ENCODE measurements at places on chromosomes 4 and X.

- DNase-seq: no peak
Observed at GRCh38 chr4:154120006-154120676, 331.3 kb upstream of the SFRP2 start.

GRCh38 chr4:177041356-177041755, 248.6 kb upstream of the VEGFC start:
- DNase-seq: no peak

DNA sequence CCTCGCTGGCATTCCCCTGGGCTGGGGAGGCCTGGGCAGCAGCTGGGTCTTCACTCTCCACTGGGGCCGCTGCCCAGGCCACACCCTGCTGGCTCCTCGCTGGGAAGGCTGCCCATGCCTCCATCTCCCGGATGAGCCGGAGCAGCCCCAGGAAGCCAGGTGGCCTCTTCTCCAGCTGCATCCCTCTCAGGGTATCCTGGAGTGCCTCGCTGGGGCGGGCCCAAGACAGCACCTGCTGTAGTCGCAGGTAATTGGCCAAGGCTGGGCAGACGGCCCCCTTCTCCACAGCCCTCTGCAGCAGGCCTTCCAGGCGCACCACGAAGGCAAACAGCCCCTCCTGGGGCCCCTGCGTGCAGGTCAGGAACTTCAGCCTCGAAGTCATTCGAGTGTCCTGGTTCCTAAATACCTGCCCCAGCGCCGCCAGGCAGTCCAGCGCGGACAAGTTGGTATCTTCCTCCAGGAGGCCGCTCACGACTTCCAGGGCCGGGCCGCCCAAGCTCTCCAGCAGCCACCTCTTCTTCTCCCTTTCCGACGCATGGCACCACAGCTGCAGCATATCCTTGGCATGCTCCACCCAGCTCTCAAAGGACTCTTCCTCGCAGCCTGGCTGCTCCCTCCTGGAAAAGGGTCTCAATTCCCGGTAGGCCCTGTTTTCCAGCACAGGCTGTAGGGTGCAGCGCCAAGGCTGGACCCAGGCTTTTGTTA, 3.7 kb downstream of the PNMA6E start:
- DNase-seq: no peak

- no peak for DNase-seq
Observed at GRCh38 chr4:78880874-78881492, 58.3 kb downstream of the PAQR3 start.

DNA sequence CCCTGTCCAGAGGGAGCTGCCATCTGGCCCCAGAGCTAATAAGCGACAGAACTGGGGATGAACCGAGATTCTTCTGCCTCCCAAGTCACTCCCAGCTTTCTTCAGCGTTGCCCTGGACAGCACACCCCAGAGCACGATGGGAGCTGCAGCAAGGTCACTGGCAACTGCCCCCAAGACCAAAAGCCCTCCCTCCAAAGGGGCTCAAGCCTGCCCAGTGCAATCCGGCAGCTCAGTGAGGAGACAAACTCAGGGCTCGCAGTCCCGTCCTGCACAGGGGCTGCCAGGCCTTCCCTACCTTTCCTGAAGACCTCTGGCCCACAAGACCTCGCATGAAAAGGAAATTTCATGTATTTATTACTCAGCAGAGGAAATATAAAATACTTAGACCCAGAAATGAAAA, 174.8 kb downstream of the BCOR start:
- no peak for DNase-seq

DNA sequence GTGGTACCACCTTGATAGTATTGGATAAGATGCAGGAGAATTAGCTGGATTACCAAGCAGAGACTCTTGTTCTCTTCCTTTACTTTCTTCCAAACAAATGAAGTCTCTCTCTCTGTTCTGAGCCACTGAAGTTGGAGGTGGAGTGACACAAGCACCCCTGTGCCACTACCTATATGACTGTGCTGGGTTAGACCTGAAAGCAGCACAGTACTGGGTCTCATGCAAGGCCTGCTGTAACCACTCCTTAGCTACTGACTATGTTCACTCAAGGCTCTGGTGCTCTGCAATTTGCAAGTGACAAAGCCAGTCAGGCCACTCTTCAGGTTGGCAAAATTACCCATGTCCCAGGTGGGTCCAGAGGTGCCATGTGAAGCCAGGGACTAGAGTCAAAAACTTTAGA, 389.6 kb upstream of the MAOA start:
- no peak for DNase-seq

GRCh38 chr4:19151684-19152083, 1100.0 kb upstream of the SLIT2 start:
- no peak for DNase-seq

DNA sequence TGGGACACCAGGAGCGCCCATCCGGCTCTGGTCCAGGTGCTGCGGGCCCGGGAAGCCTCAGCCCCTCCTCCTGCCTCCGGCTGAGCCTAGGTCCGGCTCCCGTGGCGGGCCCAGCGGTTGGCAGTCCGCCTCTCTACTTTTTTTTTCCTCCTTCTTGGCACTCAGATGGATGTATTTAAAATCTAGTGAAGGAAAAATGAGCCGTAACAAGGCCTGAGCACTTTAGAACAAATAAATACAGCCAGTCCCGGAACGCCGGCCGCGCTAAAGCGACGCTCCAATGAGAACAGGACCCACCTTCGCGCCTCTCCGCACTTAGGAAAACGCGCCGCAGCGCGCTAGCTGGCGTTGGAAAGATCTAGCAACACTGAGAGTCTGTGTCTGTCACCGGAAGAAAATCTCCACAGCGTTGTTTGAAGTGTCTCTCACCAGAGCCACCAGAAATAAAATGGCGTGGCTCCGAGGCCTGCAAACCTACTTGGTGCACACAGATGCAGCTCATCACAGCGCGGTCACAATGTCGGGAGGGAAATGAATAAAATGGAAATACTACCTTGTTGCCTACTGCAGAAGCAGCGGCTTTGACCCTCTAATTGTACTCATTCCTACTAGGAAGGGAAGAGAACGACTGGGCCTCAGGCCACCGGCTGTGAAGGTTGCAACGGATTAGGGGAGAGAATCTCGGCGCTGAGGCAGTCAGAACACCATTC, 4.7 kb downstream of the NEUROG2 start:
- DNase-seq: no peak

DNA sequence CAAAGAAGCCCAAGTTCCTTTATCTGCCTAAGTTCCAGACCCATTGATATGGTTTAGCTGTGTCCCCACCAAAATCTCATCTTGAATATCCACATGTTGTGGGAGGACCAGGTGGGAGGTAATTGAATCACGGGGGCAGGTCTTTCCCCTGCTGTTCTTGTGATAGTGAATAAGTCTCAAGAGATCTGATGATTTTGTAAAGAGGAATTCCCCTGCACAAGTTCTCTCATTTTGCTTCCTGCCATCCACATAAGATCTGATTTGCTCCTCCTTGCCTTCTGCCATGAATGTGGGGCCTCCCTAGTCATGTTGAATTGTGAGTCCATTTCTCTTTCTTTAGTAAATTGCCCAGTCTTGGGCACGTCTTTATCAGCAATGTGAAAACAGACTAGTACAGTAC, 860.2 kb downstream of the FSTL5 start:
- DNase-seq: no peak

- no peak for DNase-seq
Observed at GRCh38 chrX:116806288-116806802, 343.6 kb upstream of the CT83 start.

GRCh38 chrX:40504801-40505605, 75.8 kb upstream of the ATP6AP2 start:
- no peak for DNase-seq

DNA sequence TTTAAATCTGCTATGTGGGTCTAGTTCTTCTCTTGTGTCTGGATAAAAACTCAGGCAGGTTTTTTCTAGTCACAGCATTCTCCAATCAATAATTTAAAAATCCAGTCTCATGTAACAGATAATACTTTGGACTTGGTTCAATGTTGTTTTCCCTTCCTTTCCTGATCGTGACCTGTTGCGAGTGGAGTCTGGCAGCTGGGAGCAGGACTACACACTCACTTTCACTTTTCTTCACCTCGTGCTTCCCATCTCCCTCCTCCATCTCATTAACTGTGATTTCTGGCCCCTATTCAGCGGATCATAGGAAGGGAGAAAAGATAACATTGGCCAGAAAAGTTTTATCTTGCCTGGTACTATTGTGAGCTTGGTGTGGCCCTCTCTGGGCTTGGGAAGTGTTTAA, 96.6 kb upstream of the GATB start:
- no peak for DNase-seq

GRCh38 chr4:53156896-53157295, 209.0 kb downstream of the SCFD2 start:
- no peak for DNase-seq

GRCh38 chr4:101961144-101961543, 170.6 kb downstream of the BANK1 start:
- no peak for DNase-seq

DNA sequence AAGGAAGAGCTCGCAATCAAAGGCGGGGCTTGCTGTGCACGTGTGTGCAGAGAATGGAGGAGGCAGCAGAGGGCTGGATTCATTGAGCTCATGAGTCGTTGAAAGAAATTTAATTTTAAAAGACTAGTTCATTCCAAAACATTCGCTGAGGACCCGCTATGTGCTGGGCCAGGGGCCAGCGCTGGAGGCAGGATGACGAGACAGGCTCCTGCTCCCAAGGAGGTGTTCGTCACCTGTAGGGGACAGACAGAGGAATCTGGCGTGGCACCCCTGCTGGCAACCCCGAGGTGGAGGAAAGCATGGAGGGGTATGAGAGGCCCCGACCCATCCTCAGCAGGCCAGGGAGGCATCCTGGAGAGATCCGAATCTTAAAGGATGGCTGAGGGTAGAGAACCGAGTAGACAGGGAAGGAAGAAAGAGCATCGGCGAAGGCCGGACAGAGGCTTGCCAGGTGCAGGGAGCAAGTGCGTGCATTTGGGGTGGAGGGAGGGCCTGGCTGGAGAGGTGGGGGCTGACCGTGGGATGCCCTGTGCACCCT, 96.4 kb downstream of the CPZ start:
- DNase-seq: no peak

- DNase-seq: no peak
Observed at GRCh38 chr4:178471994-178472393, 1029.8 kb upstream of the AGA start.

DNA sequence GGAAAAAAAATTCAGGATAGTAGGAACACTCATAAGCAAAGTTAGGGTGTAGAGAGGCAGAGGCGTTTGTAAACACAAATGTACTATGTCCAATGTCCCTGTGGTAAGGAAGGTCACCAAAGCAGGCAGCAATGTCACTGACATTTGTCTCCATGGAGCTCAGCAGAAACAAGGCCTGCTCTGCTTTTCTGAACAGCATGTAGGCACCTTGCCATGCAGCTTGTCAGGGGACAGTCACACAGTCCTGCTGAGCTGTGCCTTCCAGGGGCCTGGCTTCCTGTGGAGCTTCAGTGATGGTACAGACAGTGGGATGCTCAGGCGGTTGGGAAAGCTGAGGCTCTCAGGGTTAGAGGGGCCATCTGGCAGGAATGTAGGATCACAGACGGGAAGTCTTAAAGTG, 74.5 kb upstream of the HS3ST1 start:
- no peak for DNase-seq

- DNase-seq: no peak
Observed at GRCh38 chr4:165516281-165516833, 137.5 kb downstream of the CPE start.

GRCh38 chr4:2078584-2078983, 19.5 kb downstream of the NAT8L start:
- DNase-seq: no peak

DNA sequence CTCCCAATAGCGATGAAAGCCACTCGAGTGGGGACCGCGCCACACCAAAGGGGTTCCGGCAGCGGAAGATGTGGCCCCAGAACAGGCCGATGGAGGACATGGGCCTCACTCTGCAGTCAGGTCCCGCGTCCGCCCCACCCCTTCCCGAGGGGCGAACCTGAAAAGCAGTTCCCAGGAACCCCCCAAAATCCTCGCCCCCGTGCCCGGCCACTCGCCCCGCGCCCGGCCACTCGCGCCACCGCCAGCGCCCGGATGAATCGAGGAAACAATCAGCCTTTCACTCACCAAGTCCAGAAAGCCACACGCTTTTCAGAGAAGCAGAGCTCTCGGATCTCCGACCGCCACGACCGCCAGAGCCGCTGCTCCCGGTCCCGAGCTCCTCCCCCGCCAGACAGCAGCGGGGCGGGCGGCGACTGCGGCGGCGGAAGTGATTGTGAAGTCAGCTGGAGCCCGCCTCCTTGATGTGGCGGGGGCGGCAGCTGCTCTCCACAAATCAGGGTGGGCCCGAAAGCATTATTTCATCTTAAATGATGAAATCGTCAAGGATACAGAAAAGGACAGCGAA, at the start of gene PJA1:
Gene PJA1, minus strand, starts transcription at position 367 of the 565 bp plus-strand sequence. CDS start 2,380 bp downstream, outside the sequence.
- DNase-seq: peak; percentile 62

- DNase-seq: peak; percentile 57
Observed at GRCh38 chr4:137531986-137532868, at the start of gene PCDH18. TSS of gene PCDH18 (minus strand) at chr4:137532494. CDS start at chr4:137532088, 406 bp downstream.

DNA sequence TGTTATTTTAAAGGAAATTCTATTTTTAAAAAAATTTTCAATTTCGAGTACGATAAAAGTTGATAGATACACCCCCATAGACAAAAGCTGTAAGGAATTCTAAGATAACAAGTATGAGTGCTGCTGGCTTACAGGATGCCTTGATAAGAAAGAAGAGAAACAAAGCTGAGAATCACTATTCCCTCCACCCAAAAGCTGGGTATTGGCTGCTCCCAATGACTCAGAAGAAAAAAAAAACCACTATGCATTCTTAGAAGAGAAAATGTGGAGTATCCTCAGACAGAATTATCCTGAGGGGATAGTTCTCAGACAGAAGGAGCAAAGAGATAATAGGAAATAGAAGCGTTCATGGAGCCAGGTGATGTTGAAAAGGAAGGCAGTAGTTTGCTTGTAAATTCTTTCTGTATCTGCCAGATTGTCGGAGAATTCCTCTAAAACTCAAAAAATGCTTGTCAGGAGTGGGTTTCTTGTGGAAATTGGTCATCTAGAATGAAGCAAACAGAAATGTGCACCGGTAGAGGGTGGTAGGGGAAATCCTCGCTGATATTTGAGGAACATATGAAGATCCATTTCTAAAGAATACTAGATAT, 217.5 kb upstream of the ADAMTS3 start:
- no peak for DNase-seq

DNA sequence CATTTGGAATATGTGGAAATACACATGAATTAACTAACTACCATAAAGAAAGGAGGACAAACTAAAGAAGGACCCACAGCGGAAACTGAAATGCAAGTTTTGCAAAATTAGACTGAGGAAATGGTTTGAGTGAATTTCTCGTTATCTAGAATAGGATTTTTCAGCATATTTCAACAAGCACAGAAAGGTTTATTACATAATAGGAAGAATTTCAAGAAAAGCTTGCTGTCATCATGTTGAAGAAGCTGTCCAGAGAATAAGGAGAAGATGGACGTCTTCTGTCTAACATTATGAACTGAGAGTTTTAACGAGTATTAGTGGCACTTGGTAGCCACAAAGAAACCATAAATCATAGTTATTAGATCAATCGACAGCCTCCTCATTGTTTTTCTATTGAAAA, 45.0 kb downstream of the TEC start:
- DNase-seq: no peak

GRCh38 chr4:128768373-128768996, 41.0 kb upstream of the JADE1 start:
- DNase-seq: no peak

DNA sequence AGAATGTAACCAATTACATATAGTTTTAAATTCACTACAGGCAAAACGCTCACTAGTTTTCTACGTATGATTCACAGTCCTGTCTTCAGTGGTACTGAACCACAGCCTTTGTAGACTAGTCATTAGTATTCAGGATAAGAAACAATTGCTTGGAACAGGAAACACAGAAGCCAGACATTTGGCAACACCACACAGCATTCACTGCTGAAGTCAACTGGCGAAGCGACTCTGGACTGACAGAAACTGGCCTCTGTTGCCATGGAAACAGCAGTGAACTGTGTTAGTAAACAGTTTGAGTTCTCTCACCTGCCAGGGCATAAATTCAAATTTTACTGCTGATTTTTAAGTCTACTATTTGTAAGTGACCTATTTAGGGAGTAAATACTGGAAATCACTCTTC, 57.6 kb downstream of the MAPK10 start:
- peak; percentile 86 for DNase-seq
